Fibroblast of skin of back (primary cell): ENCODE measurements at places on chromosomes 4 and X.

DNA sequence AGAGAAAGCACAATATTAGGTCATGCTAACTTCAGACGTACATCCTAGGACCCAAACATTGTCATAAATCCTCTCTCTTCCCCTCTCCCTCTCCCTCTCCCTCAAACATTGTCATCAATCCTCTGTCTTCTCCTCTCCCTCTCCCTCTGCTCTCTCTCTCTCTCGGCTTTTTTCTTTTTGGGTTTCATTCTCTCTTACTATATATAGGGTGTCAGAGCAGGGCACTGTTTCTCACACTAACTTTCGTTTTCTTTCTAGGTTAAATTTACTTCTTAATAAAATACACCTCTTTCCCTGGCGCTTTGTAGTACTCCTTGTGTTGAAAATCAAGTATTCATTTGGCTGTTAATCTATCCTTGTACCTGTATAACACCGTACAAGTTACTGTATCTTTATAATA lies 37.0 kb upstream of the HERC5 start:
- no peak for DNase-seq

- DNase-seq: no peak
Measured at GRCh38 chr4:48958582-48958981, 27.5 kb upstream of the CWH43 start.

DNA sequence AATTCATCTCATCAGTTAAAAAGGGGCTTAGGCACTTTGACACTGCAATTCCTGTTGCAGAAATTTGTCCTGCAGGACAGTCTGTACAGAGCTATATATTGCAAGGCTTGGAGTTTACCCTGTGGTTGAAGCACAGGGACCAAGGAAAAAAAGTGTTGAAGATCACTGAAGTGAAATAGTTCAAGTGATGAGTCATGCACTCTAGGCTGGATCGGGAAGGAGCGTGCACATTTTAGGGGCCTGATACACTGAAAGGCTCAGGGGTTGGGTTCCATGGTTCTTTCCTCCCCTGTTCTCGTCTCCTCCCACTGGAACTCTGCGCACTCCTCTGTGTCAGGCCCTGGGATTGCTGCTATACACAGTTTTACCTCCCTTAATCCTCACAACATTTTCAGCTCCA lies 104.9 kb upstream of the ARMCX2 start:
- peak; percentile 30 for DNase-seq

DNA sequence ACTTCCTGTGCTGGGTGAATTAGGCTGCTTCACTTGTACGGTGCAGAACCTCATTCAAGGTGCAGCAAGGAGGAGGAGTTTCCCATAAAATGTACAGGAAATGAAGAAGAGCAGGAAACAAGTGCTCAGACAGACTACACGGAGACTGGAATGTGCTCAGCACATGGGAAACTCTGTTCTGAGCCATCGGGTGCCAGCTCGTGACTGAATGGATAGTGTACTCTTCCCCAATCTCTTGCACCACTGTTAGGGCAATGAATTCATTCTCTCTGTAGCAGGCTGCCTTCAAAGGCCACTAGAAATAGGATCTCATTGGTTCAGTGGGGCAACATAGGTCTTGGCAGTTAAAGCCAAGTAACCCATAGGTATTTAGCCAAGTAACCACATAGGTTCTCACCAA lies 200.0 kb upstream of the LDB2 start:
- no peak for DNase-seq

DNA sequence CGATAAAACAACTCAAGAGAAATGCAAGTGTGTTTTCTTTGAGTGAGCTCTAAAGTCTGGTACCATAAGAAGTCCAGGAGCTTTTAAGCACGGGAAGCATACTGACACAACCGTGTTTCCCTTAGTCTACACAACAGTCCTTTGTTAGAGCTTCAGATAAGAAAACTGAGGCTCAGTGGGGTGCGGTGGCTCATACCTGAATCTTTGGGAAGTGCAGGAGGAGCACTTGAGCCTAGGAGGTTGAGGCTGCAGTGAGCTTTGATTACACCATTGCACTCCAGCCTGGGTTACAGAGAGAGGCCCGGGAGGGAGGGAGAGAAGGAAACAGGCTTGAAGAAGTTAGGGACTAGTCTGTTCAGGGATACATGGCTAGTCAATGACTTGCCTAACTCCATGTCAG lies 21.9 kb downstream of the LEF1 start:
- no peak for DNase-seq

DNA sequence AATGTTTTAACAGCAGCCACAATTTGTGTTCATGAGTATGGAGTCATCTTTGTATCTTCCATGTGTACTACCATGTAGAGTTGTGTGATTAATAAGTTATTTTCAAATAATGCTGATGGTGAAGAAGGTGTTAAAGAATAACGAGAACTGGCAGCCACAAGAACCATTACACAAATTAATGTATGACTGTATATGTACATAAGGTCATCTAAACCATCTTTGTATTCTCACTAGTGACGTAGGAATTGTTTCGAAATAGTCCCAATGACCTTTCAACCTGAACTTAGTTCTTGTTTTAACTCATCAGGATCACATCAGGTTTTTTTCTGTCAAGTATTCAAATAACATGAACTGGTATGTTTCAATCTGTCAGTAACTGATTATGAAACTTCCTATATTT lies 48.3 kb upstream of the NOCT start:
- DNase-seq: no peak

- DNase-seq: peak; percentile 65
Measured at GRCh38 chrX:149982310-149982709, 44.0 kb upstream of the EOLA2 start.

DNA sequence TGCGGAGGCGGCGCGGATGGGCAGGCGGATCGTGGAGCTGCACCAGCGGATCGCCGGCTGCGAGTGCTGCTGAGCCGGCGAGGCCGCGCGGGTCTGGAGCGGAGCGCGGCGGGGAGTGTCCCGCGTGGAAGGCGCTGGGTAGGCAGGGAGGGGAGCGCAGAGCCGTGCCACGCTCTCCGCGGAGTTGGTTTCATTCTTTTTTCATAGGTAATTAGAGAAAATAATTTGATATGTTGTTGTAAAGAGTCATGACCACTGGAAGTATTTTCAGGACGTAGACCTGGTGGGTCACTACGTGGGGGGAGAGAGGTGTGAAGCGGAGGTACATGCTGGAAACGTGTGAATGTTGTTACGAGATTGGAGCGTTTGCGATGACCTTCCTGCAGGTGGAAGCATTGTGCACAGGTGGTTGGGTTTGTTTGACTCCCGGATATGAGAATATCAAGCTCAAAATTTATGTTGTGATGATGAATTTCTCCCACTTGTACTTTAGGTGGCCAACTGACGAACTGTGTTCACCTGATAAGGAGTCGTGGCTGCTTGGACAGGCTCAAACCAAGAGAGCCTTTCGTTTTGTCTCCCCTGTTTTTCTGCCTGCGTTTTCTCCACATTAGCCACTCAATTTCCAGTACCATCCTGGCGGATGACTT lies 19.1 kb upstream of the S100P start:
- no peak for DNase-seq

- DNase-seq: no peak
Measured at GRCh38 chr4:1152290-1152689, 20.1 kb downstream of the SPON2 start.

DNA sequence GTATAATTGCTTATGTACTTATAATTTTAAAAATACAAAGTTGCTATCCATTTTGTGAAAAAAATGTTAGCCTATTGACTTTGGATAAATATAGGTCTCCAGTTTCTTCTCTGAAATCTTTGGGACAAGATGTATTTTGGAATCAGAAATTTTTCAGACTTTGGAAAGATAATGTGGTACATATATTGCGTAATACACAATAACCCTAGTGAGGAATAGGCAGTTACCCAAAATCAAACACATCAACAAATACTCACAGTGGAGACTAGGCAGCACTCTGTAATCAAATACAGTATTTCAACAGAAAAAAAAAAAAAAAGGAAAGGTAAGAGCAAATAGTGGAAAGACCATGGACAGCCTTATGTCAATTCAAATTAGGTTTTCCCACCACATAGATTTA lies 796.8 kb downstream of the ADGRL3 start:
- no peak for DNase-seq

DNA sequence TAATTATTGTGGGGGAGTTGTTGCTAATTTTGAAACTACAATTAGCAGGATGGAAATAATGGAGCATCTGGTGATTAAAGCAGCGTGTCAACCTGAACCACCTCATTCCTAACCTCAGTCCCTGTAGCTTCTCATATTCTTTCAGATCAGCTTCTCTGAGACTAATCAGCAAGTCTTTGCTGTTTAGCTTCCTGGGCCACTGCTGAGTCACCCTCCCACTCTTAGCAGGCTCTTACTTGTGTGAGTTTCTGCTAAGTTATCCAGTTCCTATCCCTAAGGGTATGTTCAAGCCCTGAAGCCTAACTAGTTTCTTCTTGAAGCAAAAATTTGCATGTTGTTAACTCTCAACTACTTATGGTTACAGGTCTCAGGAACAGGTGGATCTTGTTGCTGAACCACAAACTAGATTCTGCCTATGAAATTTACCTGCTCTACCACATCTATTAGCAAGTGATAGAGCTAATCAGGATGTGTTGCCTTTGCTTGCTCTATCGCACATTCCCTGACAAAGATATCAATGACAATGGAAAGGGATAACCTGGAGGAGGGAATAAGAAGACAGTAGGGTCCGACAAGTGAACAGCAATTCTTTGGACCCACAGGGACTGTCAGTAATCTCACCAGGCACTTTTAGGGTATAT lies 134.2 kb downstream of the EIF4E start:
- DNase-seq: peak; percentile 12

DNA sequence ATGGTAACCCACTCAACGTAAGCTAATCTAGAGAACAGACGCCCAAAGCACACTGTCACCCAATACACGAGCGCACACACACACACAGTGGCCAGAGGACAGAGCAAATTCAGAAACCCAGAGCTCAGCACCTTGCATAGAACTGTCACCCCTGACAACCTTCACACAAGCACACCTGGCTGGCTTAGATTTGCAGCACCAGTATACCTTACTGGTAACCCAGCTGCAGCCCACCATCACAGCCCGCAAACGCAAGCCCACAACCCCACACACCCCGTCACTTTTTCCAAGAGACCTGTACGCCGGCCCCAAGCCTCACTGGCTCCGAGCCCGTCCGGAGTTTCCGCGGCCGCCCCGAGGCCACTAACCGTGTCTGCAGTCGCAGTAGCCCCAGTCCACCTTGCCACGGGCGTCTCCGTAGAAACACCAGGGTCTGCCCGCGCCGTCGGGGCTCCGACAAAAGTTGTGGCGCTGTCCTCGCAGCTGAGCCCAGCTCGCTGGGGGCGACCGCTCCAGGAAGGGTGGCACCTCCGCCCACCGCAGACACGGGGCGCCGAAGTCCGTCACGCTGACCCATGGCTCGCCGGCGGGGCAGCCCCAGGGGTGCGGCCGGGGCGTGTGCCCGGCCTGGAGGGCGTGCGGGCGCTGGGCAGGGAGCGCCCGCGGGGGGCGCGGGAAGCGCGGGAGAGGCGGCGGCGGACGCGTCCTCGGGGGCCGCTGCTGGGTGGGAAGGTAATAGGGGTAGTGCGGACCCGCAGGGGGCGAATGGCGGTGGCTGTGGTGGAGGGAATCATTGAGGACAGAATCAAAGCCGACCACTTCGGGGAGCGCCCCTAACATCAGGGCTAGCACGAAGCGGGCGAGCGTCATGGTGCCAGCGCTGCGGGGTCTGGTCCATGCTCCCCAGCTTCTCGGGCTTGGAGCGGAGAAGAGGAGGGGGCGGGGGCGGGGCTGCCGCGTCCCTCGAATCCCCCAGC lies 664 bp downstream of the PRSS12 start:
- DNase-seq: peak; percentile 43
